AG08395 (cell line): ENCODE measurements at places on chromosomes 2 and 18.

- DNase-seq, result no peak
Measured at GRCh38 chr2:95062242-95063085, 37.0 kb downstream of the MAL start.

GRCh38 chr2:26523750-26524149 is 45.8 kb upstream of the OTOF start:
- no peak for DNase-seq

- no peak for DNase-seq
Measured at GRCh38 chr2:190846746-190847145, 33.9 kb upstream of the GLS start.

DNA sequence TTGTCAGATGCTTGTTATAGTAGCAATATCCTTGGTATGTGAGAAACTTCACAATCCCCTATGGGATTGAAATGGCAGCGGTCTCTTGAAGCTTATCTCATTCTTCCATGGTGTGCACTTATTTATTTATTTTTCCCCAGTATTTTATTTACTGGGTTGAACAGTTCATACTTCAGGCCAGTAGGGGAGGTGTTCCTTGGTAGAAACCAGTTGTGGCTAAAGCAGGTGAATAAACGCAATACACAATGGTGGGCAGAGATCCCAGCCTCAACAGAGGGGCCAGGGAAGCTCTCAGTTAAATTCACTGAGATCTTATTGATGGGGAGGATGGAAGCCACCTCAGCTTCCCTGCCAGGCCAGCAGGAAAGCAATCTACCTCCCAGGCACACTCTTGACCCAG is 93.7 kb upstream of the SRD5A2 start:
- no peak for DNase-seq

- no peak for DNase-seq
Measured at GRCh38 chr18:10315522-10315921, 138.9 kb upstream of the APCDD1 start.
